ENCODE measurements at places on chromosomes 16 and 17.

- DNase-seq, result peak; percentile 20
Observed at GRCh38 chr16:71927383-71927782, 32.1 kb downstream of the IST1 start.

DNA sequence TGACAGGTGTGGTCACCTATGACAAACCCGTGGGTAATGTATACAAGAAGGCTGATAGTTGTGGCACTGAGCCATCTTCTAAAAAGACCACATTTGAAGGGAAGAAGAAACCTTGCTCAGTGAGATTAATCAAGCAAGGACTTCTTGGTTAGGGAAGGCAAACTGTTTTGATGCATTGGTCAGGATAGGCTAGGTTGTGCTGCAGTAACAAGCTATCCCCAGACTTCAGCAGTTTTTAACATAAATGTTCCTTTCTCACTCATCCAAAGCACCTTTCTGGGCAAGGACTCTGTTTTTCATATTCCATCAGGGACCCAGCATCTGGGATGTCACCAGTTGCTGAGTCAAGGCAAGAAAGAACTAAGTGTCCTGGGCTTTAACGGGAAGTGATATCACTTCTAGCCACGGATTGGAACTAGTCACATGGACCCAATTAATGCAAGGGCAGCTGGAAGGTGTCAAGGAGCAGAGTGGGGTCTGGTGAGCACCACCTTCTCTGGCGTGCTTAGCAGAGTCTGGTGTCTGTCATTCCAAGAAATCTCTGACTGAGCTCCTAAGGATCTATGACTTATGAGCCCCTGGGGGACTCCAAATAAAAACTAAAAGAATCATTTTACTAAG is 52.0 kb upstream of the CCL2 start:
- DNase-seq, result no peak

DNA sequence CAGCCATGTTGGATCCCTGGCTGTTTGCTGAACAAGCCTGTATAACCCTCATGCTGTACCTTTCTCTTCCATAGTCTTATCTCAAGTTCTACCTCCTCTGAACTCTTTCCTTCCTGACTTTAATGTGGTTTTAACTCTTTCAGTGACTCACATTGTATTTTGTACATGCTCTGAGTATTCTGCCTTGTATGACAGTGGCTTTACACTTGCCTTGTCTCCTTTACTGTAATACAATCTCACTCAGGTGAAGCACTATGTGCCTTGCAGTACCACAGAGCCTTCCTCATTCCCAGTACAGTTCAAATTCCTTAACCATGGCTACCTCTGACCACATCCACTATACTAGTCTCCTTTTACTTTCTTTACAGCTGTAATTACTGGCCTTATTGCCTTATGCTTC is 14.1 kb downstream of the PSMD11 start:
- no peak for DNase-seq

DNA sequence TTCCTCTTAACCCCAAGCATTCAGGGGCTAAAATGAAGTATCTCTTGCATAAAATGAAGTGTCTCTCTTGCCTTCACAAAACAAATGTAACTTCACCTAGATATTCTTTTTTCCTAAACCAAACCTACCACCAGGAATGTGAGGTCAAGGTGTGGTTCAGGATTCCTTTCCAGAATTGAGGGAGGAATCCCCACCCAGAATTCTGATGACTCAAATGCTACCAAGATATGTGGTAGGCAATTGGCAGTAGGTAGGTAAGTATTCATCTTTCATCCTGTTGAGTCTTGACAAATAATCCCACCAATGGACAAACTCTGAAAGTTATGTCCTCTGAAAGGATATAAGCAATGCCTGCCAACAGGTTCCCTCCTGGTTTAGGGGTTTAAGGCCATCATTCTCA is 26.2 kb downstream of the TRIM16 start:
- no peak for DNase-seq

DNA sequence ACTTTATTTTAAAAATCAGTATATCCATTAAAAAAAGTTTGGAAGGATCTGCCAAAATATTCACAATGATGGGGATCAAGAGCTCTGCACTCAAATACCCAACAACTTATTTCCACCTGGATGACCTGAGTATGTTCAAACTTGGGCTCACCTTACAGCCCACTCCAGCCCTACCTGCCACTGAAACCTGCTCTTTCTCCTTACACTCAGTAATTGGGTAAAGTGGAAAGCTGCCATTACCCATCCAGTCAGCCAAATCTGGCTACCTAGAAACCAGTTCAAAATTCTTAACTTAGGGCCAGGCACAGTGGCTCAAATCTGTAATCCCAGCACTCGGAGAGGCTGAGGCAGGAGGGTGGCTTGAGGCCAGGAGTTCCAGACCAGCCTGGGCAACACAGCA is 9.6 kb downstream of the VPS53 start:
- no peak for DNase-seq

- no peak for DNase-seq
Observed at GRCh38 chr16:80066805-80067580, 466.5 kb upstream of the MAF start.

DNA sequence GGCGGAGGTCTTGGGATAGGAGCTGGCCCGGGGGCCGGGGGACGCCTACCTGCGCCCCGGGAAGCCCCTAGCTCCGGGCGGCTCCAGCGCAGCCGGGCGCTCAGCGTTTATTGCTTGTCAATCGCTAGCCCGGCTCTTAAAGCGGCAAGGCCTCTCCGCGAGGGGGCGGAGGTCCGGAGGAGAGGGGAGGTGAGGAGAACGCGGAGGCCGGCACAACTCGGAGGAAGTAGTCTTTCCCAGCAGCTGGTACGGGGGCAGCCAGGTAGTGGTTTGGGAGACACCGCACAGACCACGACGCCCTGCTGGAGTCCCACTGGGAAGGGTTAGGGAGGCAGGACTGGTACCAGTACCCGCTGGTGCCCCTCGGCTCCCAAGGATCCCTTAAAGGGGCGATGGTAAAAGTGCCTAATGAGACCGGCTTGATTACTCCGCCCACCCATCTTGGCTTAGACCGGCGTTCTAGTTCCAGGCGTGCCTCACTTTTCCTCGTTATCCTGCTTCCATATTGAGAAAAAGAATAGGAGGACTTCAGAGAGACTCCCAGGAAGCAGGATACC is at the start of gene MPP2:
TSS of gene MPP2 (minus strand) at position 112 of the 557 bp plus-strand sequence. CDS start 3,076 bp downstream, outside the sequence.
- peak; percentile 71 for DNase-seq

All from activated CD4-positive, alpha-beta memory T cell treated with anti-CD3 and anti-CD28 coated beads for 36 hours (primary cell).